ENCODE measurements at places on chromosomes 16 and 17.

GRCh38 chr16:46745617-46746016 is 2.5 kb downstream of the MYLK3 start:
- no peak for DNase-seq

- no peak for DNase-seq
These were observed 116.5 kb downstream of the CYLD start for GRCh38 chr16:50858376-50858775.

DNA sequence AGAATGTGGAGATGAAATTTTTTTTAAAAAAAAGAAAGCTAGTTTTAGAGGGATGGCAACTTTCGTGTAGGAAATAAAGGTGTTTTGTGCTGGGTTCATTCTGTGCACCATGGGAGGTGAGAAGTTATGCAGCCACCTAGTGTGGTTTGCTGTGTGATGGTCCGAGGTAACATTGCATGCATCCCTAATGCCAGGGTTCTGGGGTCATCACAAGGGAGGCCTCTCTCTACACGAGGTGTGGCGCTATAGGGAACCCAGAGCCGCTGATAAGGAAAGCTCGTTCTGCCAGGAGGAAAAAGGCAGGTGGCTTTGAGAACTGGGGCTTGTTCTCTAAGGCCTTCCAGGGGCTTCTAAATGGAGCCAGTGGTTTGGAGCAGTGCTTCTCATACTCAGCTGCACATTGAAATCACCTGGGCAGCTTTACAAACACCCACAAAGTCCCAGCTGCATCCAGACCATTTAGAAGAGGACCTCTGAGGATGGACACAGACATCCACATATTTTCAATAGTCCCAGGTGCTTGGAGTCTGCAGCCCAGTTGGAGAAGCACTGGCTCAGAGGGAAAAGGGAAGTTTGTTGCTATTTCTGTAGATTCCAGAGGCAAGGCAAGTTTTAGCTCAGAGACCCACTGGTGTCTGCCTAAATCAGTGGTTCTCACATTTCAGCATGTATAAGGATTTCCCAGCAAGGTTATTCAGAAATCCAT is 43.5 kb downstream of the VPS35L start:
- no peak for DNase-seq

DNA sequence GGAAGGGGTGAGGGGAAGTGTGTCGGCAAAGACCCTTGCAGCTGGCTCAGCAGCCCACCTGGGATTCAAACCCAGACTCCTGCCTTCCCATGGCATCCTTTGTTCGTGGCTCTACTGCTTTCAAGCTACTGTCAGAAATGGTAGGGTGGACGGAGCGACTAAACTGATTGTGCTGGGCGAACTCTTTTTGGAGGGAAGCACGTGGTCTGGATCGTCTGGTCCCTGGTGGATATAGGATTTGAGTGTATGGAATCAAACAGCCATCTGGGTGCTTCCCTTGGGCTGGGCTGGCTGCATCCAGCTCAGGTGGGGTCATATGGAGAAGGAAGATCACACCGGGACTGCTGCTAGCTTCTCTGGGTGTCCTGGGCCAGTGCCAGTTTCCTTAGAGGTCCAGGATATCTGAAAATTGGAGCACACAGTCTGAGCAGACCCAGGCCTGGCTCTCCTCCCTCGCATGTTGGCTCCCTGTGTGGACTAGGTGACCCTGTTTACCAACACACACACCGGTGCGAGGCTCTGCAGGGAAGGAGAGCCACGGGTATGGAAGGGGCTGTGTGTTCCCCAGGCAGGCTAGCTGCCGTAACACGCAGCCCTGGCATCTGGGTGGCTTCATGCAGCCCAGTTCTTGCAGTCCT is 8.6 kb downstream of the CMIP start:
- no peak for DNase-seq

DNA sequence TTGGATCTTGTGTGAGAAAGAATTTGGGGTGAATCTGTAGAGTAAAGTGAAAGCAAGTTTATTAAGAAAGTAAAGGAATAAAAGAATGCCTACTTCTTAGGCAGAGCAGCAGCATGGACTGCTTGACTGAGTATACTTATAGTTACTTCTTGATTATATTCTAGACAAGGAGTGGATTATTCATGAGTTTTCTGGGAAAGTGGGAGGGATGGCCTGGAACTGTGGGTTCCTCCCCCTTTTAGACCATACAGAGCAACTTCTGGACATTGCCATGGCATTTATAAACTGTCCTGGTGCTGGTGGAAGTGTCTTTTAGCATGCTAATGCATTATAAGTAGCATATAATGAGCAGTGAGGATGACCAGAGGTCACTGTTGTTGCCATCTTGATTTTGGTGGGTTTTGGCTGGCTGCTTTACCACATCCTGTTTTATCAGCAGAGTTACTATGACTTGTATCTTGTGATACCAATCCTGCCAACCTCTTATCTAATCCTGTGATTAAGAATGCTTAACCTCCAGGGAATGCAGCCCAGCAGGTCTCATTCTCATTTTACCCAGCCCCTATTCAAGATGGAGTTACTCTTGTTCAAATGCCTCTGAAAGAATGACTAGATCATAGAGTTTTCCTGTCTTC is 58.7 kb downstream of the HSD17B2 start:
- DNase-seq, result no peak

- no peak for DNase-seq
These were observed 111.9 kb downstream of the GSG1L start for GRCh38 chr16:27951489-27952120.

- DNase-seq, result no peak
These were observed 551.1 kb upstream of the CDH11 start for GRCh38 chr16:65672960-65673359.

- DNase-seq, result no peak
These were observed 102.0 kb upstream of the CDH5 start for GRCh38 chr16:66264311-66265047.

GRCh38 chr17:4162775-4163466 is 19.9 kb downstream of the CYB5D2 start:
- DNase-seq, result peak; percentile 28

- DNase-seq, result no peak
These were observed 13.4 kb upstream of the CRISPLD2 start for GRCh38 chr16:84806256-84806889.

- DNase-seq, result peak; percentile 51
These were observed 3.5 kb upstream of the CDC27 start for GRCh38 chr17:47192554-47192953.

GRCh38 chr17:79607940-79608623 is 2.8 kb downstream of the RBFOX3 start:
- no peak for DNase-seq

DNA sequence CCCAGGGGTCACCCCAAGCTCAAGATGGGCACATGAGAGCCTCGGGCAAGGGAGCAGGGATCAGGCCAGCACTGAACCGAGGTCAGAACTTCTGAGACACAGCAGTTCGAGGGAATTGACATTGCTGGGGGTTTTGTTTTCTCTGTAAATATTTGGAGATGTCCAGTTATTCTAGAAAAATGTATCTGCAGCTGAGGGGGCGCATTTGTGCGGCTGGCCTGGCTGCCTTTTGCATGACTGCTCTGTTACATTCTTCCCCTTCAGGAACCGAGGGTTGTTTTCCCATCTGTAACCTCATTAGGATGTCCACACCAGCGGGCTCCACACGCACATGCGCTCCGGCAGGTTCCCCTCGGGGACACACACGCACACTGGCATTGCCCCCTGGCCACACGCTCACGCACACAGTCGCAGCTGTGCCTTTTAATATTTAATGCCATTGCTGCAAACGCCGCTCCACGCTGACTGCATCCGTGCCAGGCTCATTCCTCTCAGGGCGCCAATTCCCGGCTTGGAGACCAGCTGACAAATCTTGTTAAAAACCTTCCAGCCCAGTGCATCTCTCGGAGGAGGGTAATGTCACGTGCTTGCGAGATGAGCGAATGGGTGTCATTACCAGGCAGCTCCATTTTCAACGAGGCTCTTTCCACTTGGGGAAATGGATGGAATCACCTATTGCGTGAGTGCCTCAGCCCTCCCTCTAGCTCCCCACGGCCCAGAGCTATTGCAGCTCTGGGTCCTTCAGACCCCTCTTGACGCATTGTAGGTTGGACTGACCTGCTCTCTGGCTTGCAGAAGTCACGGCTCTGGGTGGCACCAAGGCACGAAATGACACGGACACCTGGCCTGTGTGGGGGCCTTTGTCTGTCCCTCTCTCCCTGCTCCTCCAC is 13.1 kb downstream of the CCR7 start:
- DNase-seq, result no peak

DNA sequence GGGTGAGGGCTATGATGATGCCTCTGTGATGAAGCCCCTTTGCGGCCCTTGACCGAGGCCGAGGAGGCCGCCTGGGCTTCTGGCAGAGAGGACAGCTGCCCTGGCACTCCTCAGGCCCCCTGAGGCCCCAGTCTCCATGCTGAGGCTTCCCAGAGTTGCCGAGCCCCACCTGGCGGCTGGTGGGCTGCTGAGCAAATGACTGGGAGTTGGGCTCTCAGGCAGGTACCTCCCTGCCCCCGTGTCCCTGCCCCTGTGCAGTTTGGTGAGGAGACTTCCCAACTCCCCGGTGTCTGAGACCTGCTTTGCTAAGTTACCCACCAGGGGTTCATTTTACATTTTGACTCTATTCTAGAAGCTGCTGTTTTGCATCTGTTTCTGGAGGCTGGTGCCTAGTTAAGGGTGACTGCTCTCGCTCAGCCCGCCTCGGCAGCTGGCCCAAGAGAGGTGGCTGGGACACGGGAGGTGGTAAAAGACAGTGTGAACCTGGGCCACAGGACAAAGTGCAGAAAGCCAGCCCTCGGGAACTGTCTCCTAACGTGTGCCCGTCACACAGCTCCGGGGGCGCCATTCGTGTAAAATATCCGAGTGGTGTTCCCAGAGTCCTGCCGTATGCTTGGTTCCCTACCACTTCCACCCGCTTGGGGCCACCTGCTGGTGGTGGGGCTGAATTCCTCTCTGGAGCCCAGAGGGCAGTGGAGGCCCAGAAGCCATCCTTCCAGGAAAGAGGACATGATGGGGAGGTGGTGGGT is 134.5 kb downstream of the RAB11FIP4 start:
- DNase-seq, result no peak

DNA sequence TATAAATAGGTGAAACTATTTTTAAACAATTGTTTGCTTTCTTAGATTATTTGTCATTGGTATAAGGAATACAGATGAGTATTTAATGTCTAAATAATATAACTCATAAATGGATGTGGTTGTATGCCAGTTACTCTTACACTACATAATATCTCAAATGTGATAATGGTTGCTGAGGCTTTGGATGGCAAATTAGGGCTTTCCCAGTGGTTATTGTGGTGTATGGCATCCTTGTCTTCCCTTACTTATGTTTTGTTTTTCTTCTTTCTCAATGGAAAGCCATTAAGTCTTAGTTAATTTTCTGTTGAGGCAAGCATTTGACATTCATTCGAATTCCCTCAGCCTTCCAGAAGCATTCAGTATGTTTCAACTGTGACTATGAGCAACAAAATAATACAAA is 10.5 kb downstream of the OMG start:
- no peak for DNase-seq

DNA sequence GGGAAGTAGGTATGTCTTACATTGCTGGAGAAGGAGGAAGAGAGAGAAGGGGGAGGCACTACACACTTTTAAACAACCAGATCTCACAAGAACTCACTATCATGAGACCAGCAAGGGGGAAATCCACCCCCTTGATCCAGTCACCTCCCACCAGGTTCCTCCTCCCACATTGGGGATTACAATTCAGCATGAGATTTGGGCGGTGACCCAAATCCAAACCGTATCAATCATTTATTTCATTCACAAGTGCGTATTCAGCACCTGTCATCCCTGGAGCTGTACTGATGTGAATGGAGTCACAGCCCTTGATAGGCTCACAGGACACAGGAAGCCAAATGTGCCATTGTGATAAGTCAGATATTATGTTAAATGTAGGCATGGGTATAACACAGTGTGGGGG is 228.3 kb upstream of the HSBP1 start:
- DNase-seq, result peak; percentile 55

DNA sequence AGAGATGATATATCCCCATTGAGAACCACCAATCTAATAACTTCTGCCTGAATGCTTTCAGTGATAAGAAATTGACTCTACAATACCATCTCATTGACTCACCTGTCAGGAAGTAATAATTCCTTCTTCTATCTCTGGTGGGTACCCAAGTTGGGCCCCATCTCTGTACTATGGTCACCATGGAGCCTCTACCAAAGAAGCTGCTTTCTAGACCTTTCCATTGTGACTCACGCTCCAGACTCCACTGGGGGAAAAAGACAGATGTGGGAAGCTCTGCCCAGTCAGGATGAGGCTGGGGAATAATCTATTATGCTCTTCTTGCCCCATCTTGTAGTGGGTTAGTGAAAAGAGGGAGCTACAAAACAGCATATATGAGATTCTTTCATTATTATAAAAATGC is 100.4 kb downstream of the COPRS start:
- DNase-seq, result no peak

- no peak for DNase-seq
These were observed 4.5 kb upstream of the RAB40C start for GRCh38 chr16:585351-585750.

GRCh38 chr16:4049031-4049430 is 67.2 kb downstream of the ADCY9 start:
- no peak for DNase-seq

DNA sequence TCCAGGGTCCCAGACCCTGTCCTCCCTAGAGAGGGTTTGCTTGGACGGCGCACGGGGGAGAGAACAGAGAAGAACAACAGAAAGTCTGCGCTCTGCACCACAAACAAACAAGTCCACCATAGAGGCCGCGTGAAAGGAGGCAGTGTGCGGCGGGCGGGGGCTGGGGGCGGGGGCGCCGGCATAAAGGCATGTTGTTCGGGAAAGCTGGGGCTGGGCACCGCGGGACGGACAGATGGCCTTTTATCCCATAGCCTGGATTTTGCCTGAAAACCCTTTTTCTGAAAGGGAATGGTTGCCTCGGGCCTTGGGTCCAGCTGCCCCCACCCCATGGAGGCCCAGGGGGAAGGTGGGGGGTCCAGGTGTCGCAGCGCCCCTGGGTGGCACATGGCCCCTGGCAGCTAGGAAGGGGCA is 26.0 kb downstream of the FA2H start:
- no peak for DNase-seq

- no peak for DNase-seq
These were observed 11.3 kb upstream of the PITPNM3 start for GRCh38 chr17:6567528-6568183.

DNA sequence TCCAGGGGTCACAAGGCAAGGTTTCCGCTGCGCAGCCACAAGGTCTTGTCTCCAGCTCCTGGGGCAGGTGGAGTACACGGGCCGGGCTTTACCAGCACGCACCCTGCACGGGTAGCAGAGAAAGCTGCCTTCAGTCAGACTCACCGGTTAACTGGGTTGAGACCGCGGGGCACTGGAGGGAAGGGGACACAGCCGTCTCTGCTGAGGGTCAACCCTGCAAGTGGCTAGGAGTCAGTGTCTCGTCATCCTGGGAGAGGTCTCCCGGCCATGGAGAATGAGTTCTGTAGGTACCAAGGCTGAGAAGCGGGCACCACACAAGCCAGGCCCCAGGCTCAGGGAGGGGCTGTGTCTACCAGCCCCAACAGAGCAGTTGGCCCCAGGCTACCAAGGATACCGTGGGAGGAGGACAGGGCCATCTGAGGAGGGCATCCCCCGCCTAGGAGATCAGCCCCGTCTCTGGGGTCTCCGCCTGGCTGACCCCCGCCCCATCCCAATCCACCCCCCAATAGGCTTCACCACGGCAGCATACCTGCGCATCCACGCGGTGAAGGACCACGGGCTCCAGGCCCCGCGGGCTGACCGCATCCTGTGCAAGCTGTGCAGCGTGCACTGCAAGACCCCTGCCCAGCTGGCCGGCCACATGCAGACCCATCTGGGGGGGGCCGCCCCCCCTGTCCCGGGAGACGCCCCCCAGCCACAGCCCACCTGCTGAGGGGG is 2.8 kb upstream of the PRRT2 start:
- DNase-seq, result no peak

Measured in renal cortical epithelial cell (primary cell).